ENCODE measurements at places on chromosomes 16 and 17.

- DNase-seq, result no peak
These were observed 6.4 kb upstream of the VEZF1 start for GRCh38 chr17:57994436-57994835.

DNA sequence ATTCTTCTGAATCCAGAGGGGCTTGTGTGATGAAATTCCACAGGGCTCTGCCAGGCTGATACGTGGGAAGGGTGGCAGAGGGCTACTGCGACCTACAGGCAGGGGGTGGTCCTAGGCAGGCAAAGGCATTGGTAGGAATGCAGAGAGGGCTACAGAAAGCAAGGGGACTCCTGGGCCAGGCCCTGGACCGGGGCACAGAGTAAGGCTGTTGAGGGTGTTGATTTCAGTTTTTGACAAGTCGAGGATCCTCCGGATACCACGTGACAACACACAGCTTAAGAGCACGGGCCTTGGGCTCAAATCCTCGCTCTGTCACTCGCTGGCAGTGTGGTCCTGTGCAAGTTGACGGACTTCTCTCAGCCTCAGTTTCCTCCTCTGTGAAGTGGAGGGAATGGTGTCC is 19.1 kb upstream of the DOC2B start:
- no peak for DNase-seq

DNA sequence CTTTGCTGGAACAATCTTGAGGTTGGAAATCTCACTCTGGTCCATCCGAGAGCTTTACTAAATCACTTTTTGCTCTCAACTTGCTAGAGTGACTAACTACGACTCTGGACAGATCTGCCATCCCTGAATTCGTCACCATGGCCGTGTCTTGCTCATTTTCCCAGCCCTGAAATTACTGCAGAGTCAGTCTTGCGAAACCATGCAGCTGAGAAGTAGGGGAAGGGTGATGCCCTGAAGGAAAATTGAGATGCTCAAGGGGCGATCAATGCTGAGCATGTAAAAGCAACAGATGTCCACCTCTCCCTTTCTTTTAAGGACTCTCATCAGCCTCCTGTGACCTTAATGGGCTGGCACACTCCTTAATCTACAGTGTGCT is 18.8 kb downstream of the PCTP start:
- DNase-seq, result no peak

GRCh38 chr17:59963738-59964481 is 630 bp downstream of the RNFT1 start:
- no peak for DNase-seq

GRCh38 chr17:80647746-80648145 is 103.1 kb downstream of the RPTOR start:
- no peak for DNase-seq
